Esophagus squamous epithelium (tissue), 5 donors: ENCODE measurements at places on chromosomes 5 and 9.
A peak's percentile ranks its signal among the peaks of the same experiment; 100 is the strongest.

DNA sequence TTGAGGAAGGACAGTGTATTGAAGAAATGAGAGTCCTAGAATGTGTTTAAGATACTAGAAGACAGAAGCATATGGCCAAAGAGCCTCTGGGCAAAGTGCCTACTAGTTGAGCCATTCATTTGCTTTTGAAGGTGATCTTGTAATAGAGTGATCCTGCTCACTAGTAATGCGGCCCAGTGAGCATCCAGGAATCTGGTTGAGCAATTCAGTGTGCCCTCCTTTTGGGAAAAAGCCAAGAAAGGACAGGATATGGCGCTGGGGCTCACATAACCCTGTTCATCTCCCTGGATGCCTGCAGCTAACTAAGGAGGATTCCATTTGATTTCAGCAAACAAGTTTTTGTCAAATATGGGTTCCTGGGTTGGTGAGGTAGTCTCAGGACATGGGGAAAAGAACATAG lies 16.3 kb downstream of the ADAM19 start:
- DNase-seq: no peak

DNA sequence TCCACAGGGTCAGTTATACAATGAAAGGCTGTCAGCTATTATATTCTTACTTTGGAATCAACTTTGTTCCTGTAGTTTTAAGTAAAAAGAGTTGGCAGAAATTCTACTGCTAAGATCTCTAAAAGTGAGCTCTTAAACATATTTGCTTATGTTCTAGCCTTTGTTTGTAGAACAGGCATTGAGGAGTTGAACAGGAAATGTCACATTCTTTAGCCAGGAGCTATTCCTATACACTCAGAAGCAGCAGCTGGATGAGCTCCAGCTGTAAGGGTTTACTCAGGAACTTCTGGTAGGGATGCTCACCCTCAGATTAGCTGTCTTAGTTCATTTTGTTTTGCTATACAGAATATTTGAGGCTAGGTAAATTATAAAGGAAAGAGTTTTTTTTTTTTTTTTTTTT lies 22.4 kb upstream of the SPINK14 start:
- DNase-seq: no peak

- no peak for DNase-seq
Measured at GRCh38 chr5:112649882-112650281, 87.8 kb upstream of the APC start.

DNA sequence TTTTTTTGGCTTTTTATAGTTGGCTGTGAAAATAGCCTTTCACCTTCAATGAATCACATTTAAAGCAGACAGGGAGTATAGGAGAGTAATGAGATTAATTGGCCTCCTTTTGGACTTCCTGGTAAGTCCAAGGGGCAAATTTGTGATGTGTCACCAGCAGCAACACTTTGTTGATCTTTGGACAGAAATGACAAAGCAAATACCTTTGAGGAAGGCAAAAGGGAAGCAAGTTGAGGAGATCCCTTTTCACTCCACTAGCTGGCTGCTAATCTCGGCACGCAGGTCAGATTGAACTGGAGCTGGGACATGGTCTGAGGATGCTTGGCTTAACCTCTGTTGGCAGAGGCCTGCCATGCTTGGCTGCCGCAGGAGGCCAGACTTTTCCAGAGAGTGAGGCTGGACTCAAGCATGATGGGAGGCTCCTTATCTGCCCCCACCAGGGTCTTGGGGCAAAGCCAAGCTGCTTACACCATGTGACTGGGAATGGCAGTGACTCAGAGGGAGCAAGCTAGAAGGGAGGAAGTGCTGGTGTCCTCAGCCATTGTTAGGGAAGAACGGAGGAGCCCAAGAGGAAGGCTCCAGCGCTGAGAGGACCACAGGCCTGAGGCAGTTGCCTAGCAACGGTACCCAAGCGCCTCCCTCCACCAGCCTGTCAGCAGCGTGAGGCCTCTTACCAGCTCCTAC lies 174.5 kb upstream of the MAP1B start:
- no peak for DNase-seq

- no peak for DNase-seq
Measured at GRCh38 chr9:113673726-113674125, 202.4 kb upstream of the ZNF618 start.

- no peak for DNase-seq
Measured at GRCh38 chr5:156103155-156103885, 223.6 kb upstream of the SGCD start.

- peak; percentile 25 for DNase-seq
Measured at GRCh38 chr5:154850255-154851062, at the start of gene FAXDC2. TSS of gene FAXDC2 (minus strand) at chr5:154850603. CDS start at chr5:154838178, 12,425 bp downstream.

DNA sequence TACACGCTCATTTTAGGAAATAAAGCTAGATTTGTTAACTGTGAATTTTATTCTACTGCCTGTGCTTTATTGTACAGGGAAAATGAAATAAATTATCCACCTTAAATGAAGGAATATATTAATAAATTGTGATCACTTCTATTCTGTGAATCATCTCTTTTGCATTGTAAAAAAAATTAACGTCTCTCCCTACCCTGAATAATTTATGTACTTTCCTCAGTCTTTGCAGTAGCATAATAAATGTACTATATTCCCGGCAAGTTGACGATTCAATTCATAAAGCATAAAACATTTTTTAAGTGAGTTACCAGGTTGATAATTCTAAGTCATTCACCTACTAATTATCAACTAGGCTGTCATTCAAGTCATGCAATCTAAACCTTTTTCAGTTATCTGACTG lies 1425.3 kb upstream of the CDH9 start:
- DNase-seq: no peak

DNA sequence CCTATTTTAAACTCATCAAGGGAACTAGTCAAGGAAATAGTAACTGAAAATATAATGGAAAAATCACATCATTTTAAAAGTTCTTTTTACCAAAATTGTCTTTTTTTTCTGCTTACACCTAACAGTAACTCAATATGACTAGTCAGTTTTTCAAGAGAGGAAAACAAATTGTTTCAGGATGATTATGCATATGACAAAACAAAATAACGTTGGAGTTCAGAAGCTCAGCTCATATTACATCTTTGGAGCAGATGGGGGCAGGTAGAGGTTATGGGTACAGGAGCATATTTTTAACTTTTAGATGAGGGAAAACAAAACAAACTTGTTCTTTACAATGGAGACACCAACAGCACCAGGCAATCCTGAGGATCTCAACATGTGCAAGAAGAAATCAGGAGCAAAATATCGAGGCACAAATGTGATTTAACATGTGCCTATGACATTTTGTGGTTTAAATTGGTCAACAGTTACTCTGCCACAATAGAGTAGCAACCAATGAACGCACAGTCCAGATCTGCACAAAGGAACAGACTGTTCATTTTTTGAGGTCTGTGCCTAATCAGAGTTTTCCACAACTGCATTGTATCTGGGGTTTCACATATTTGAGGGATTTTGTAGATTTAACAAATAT lies 659.0 kb downstream of the ANXA1 start:
- DNase-seq: no peak

DNA sequence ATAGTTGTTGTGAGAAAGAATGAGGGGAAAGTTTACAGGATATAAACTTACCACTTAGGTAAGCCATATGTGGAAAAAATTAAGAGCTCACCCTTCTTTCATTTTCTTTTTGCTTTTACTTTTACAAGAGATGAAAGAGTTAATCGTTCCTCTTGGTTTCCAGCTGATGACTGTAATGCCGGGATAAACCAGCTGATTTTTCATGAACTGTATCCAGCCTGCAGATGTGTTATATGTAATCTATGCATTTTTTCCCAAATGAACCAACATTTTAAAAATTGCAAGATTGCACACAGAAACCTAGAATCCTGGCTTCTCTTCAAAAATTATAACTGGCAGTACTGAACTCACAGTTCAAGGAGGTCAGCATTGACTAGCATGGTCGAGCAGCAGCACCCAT lies 185.9 kb downstream of the GRIA1 start:
- no peak for DNase-seq

- no peak for DNase-seq
Measured at GRCh38 chr9:86749161-86749893, 198.0 kb downstream of the GAS1 start.
